Tibial nerve (tissue), 4 donors: ENCODE measurements at places on chromosomes 7 and 10. TPM values are rescaled to one million over a fixed set of nuclear protein-coding genes. Genes with fewer than 3 reads are reported as not detected.

The NUDT13 gene
- total RNA-seq = 1.2 TPM

The ZNF365 gene
- total RNA-seq = not detected

- no peak overlapping the region for H3K4me3 ChIP-seq
- H3K4me1 ChIP-seq = peaks cover 4% of the 10 kb centered on the region
- H3K36me3 ChIP-seq = no peaks in the 10 kb centered on the region
Measured at GRCh38 chr10:133231946-133232574, 2.0 kb downstream of the UTF1 start.

DNA sequence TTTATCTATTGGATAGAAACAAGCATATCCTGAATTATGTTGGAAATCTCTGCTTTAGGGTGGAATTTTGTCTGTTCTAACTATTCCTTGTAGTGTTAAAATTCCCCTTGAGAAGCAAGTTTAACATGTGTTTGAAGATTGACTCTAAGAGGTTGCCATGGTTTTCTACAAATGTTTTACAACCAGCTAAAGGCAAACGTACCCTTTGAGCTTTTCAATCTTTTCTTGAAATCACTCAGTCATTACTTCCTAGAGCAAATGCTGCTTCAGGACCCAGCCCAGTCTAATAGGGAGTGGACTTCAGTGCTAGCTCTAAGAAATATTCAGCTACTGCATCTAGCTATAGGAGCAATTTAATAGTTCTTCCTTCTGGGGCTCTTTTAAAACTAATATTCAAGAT is 118.8 kb upstream of the IFRD1 start:
- no peaks in the 10 kb centered on the region for H3K4me1 ChIP-seq
- no peaks in the 10 kb centered on the region for H3K27me3 ChIP-seq
- no peaks in the 10 kb centered on the region for H3K36me3 ChIP-seq
- no peak overlapping the region for H3K27ac ChIP-seq
- DNase-seq = no peak

DNA sequence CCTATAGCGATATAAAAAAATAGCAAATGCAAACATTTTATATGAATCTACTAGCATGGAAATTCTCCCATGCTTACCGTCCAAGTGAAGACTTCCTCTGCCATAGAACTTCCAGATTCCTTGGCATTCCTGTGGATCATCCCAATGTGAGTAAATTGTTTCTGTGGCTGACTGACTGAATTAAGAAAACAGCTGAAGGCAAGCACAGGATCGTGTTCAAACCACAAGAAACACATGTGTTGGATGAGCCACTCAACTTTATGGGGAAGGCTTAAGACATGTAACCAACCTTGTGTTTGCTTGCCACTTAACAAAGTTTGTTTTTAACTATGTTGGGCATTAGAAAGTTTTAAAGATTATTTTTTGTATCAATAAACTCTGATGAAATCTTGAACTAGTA is 2.6 kb upstream of the MYPN start:
- H3K4me1 ChIP-seq = no peaks in the 10 kb centered on the region
- H3K36me3 ChIP-seq = no peaks in the 10 kb centered on the region
